ENCODE measurements at places on chromosomes 4 and X.

- DNase-seq = no peak
Observed at GRCh38 chr4:55378617-55379467, 16.9 kb upstream of the TMEM165 start.

GRCh38 chrX:47958761-47959342 is 44.9 kb downstream of the ZNF182 start:
- DNase-seq = no peak

GRCh38 chrX:64580605-64581004 is 185.4 kb upstream of the MTMR8 start:
- DNase-seq = no peak

GRCh38 chr4:186954509-186954908 is 230.9 kb upstream of the FAT1 start:
- DNase-seq = no peak

- no peak for DNase-seq
Observed at GRCh38 chrX:15564981-15565579, 35.7 kb downstream of the ACE2 start.

DNA sequence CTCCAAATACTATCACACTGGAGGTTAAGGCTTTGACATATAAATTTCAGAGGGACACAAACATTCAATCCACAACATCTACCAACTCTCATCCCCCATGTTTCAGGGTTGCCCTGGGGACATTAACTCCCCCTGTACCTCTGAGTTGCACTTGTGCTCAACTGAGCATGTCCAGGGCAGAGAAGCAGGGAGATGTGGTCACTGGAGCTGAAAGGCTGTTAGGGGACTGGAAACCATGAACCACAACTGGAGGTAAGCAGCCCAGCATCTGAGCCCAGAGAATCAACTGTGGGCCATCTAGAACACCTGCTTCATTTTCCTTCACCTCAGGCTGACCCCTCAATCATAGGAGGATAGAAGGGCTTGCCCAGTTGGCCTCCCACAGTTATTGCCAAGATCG is 641.1 kb downstream of the MID1IP1 start:
- DNase-seq = no peak

GRCh38 chr4:165301833-165302232 is 25.6 kb upstream of the MSMO1 start:
- DNase-seq = no peak

DNA sequence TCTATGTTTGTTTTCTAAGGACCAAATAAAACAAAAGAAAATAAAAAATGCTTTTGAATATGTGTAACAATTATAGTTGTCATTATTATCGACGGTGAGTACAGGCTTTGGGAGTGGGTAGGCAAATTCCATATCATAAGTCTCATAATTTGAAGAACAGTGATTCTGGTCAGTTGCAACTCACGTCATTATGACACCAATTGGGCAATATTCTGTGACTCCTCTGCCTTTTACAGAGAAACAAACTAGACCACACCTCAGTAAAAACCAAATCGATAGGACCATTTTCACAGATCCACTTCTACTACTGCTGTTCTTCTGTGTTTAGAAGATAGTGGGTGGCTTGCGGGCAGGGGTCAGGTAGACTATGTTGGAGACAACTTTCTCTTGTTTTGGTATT is 250.1 kb downstream of the C4orf33 start:
- no peak for DNase-seq

DNA sequence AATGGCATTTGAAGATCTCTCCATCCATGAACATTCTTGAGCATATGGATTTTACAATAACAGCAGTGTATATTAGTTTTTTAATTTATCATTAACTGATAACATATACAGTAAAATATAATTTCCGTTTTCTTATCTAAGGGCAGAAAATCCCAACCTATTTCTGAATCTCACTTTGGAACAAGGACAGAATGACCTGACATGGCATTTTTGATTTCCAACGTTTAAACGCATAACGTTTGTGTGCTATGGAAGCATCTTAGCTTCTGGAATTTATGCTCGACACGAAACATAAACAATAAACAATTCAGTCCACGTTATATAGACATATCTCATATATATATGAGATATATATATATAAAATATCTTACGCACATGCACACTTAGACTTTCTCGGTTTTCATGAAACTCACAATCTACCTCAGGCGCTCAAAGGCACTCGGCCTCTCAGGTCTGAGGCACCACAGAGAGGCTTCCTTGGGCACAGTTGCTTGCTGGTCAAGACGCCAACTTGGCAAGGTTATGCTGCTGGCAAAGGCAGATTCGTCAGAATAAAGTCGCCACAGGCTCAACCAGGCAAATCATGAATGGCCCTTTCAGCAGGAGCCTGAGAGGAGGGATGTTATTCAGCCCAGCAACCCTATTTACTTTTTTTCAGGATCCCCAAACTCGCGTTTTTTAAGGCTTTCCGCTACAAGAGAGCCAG is 1.0 kb upstream of the UGT8 start:
- no peak for DNase-seq

All from kidney epithelial cell (primary cell).